HS-27A (cell line): ENCODE measurements at places on chromosomes 3 and 15.
A peak's percentile ranks its signal among the peaks of the same experiment; 100 is the strongest.

DNA sequence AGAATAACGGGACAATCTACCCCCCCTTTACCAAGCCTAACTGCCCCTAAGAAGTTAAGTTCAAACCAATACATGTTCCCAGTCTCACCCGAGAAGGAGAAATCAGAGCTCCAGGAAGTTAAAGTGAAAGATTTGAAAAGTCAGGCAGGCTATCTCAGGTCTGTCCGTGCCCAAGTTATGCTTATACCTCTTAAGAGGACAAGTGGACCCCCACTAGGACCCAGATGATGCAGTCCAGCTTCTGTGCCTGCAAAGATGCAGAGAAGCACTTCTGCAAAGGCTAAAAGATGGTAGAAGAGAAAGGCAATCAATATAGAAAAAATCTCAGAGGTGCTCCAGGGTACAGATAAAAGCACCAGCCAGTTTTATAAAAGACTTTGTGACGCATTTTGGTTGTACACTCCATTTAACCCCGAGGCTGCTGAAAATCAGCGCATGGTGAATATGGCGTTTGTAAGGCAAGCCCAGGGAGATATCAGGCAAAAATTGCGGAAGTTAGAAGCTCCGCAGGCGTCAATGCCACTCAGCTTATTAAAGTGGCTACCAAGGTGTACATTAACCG lies 9.8 kb upstream of the SLC9C1 start:
- DNase-seq, result no peak

- DNase-seq, result no peak
These were observed 253.1 kb downstream of the WDR72 start for GRCh38 chr15:53506370-53506769.

DNA sequence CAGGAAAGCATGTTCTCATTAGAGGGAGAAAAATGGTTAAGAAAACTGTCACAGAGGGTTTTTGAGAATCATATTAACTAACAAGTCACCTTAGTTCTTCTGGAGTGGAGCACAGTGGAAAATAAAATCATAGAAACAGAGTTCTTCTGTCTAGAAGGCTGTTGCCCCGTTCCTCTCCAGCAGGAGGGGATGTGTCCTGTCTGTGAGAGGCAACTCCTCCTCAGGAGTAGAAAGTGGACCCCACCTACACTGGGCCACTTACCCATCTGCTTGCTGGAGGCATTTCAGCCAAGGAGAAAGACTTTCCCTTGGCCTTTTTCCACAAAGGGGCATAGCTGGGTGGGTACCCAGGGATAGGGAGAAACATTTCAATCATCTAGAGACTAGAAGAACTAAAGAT lies 106.6 kb downstream of the SSR3 start:
- peak; percentile 12 for DNase-seq

GRCh38 chr15:70026991-70027390 lies 70.7 kb downstream of the TLE3 start:
- DNase-seq, result no peak

DNA sequence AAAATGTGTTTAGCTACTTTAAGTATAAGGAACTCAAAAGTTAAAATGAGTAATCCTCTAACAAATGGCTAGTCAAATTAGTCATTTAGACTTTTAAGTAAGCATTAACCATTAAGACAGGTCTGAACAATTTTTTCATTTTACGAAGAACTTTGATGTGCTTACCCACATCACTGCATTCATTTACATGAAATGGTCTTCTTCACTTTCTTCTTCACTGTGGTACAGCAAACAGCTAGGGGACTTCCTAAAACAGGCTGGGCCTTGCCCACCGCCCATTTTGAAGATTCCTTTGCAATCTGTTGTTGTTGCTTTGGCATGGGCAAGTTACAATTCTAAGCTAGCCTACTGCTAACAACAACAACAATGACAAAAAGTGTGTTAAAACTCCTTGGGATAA lies 67.4 kb downstream of the CBLB start:
- no peak for DNase-seq

- no peak for DNase-seq
These were observed 951.4 kb downstream of the PLOD2 start for GRCh38 chr3:145209561-145209960.

DNA sequence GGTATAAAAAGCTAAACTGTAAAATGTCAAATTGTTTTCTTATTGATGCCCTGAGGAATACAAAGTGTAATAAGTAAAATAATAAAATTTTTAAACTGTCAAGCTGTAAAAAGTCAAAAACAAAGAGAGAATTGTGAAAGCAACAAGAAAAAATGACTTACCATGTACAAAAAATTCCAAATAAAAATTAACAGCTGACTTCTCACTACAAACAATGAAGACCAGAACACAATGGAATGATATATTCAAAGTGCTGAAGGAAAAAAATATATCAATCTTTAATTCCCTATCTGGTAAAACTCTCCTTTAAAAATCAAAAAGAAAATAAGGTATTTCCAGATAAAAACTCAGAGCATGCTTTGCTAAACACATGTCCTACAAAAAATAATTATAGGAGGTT lies 883.5 kb downstream of the IGSF11 start:
- DNase-seq, result no peak
